T-helper 1 cell (primary cell): ENCODE measurements at places on chromosomes 11 and 22.
A peak's percentile ranks its signal among the peaks of the same experiment; 100 is the strongest.

DNA sequence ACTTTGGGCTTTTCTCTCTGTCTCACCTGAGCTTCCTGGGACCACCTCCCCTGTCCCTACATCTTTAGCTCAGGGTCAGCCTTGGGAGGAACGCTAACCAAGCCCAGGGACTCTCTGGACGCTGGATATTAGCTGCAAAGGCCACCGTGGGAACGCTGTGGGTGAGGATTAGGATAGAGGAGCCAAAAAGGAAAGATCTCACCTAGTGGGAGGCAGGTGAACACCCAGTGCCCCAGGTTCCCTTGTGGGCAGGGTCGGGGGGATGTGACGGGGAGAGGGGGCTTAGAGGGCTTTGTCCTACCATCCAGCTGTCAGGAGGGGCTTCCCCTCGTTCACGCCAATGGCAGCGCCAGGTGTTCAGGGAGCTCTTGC is 50.2 kb downstream of the LINC01488 start:
- no peak for DNase-seq

- peak; percentile 43 for DNase-seq
Measured at GRCh38 chr11:102316346-102316904, 859 bp upstream of the BIRC3 start.

DNA sequence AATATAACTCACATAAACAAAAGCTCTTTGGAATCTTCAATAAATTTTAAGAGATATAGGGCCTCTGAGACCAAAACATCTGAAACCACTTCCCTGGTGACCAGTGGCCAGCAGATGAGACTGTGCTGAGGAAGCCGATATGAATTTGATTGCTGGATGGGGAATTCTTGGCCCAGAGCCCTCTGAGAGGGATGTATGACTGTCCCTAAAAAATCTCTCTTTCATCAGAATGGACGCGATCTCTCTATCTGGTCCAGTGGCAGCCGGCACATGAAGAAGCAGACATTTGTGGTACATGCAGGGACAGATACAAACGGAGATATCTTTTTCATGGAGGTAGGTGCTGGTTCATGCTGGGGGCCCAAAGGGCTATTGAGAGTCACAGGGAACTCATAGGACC is 37.5 kb downstream of the MYBPC3 start:
- no peak for DNase-seq

GRCh38 chr22:18954990-18955571 is 19.0 kb upstream of the PRODH start:
- DNase-seq, result no peak

GRCh38 chr11:111731821-111732220 is 34.4 kb downstream of the PPP2R1B start:
- DNase-seq, result no peak

- no peak for DNase-seq
Measured at GRCh38 chr11:90646706-90647105, 423.9 kb upstream of the CHORDC1 start.

DNA sequence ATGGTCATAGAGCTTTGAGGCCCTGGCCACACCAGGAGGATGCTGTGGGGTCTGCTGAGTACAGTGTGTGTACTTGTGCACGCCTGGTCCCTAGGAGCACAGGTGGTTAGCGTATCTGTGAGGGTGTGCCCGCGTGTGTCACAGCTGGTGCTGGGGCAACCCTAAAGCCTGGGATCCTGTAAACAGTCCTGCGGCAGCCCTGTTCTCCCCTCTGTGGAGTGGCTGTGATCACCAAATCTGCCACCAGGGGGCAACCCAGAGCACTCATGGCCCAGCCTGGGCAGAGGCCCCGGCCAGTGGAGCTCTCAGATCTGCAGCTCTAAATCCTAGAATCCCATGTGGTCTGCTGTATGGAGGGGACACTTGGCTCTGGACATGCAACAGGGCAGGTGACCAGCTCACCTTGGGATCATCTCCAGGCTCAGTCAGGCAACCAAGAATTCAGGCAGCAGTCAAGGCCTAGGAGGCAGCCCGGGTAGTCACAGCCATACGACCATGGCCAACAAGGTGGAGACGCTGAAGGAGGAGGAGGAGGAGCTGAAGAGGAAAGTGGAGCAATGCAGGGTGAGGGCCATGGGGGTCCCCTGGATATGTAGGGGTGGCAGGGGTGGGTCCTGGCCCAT is 3.9 kb downstream of the SH3BP1 start:
- peak; percentile 80 for DNase-seq

- no peak for DNase-seq
Measured at GRCh38 chr11:30789270-30789669, 203.1 kb upstream of the MPPED2 start.

- DNase-seq, result no peak
Measured at GRCh38 chr11:85800595-85801342, 10.2 kb downstream of the SYTL2 start.

DNA sequence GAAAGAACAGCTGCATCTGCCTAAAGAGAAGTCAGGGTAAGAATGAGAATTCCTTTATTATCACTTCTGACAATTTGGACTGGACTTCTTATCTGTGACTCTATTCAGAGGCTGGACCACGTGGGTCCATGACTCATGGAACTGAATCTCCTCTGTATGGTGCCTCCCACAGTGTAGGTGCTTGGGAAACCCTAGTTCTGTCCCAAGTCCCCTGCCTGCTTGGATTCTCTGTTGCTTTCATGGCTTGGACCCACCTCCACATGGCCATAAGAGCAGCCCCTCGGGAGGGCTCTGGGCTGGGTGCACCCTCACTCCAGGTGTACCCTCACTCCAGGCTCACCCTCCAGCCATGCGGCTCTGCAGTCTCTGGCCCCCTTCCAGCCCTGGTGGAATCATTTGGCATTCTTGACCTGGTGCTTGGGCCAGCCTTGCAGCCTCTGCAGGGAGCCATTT is 153.4 kb downstream of the CACNA1I start:
- DNase-seq, result no peak

DNA sequence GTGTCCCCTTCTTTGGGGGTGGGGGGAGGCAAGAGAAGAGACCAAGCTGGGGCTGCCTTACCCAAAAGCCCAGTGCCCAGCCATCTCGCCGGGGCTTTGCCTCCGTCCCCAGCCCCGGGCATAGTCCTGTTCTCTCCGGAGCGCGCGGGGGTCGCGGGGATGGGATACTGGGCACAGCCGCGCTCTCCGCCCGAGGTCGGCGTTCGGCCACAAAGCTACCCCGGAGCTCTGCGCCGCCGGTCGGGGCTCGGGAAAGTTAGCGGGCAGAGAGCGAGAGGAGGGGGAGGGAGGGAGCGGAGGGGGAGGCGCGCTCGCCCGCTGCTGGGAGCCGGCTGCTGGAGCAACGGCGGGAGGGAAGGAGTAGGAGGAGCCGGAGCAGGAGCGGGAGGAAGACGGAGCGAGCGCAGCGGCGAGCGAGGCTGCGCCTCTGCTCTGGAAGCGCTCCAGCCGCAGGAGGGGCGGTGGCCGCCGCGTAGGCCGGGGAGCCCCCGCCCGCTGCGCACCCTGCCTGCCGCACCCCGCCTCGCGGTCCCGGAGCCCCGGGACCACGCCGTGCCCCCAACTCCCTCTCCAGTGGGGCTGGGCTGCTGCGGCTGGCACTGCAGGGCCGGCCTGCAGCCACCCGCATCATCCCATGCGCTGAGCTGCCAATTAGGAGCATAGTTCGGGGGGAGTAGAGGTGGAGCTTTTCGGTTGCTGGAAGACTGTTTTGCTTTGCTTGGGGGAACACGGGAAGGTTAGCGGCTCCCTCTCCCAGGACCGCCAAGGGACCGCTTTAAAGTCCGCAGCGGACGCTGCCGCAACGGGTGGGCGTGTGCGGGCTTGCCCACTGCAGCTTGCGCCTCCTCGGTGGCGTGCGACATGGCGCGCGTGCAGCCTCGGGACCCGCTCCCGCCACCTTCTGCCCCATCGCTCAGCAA is at the start of gene SCN4B:
Gene SCN4B (minus strand): TSS at position 272 of the 920 bp plus-strand sequence. CDS start 150 bp downstream, at position 122.
- DNase-seq, result no peak

GRCh38 chr11:103108933-103109817 is at the start of gene DYNC2H1:
DYNC2H1 (plus strand) TSS chr11:103109426; CDS start chr11:103109575, 149 bp downstream.
- peak; percentile 72 for DNase-seq

DNA sequence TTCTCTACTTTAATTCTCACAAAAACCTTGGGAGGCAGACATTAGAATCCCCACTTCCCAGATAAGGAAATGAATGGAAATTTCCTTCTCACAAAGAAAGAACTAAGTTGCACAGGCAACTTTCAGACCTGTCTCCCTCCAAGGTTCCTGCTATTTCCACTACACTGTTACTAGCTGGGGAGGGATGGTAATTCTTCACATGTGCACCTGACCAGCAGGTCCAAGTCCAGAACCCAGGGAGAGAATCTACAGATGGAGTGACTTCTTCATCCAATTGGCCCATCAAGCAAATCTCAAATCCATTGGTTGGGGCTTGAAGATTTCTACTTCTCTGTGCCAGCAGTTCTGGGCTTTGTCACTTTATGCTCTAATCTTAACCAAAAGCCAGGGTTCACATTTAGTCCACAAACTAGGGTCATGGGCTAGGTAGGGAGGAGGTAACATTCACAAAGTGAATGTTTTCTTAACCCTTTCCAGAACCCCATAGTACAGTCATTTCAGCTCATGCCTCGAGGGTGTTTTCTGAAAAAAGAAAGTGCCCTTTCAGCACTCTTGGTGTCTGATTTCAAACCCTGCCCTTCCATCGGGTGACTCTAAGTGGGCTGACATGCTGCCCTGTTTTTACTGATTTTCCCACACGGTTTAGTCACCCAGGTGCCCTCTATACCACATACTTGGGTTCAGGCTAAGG is 2.7 kb downstream of the POU2AF1 start:
- DNase-seq, result no peak

DNA sequence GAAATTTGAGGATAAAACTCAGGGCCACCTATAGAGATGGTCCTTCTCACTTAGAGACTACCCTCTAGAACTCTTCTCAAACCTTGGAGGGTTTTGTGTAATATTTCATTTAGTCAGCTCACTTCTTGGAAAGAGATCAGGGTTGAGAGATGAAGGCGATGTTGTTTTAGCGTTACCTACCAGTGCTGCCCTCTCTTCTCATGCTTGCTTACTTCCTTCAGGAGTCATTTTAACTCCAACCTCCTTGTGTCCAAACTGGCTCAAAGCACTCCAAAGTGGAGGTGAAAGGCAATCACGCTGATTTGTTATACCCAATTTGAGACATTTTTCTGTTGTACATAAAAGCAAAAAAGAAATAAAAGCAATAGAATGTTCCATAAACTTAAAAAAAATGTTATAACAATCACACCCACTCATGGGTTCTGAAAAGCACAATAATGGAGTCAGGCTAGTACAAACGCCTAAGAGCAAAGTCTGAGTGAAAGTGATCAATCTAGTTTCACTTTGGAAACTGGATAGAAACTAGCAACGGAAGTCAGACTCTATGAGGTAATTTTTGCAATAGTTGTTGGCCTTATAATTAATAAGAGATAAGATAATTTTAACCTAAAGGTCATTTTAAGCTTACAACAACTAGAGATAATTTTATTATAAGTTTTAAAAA is 117.1 kb downstream of the MRTFA start:
- DNase-seq, result peak; percentile 68

DNA sequence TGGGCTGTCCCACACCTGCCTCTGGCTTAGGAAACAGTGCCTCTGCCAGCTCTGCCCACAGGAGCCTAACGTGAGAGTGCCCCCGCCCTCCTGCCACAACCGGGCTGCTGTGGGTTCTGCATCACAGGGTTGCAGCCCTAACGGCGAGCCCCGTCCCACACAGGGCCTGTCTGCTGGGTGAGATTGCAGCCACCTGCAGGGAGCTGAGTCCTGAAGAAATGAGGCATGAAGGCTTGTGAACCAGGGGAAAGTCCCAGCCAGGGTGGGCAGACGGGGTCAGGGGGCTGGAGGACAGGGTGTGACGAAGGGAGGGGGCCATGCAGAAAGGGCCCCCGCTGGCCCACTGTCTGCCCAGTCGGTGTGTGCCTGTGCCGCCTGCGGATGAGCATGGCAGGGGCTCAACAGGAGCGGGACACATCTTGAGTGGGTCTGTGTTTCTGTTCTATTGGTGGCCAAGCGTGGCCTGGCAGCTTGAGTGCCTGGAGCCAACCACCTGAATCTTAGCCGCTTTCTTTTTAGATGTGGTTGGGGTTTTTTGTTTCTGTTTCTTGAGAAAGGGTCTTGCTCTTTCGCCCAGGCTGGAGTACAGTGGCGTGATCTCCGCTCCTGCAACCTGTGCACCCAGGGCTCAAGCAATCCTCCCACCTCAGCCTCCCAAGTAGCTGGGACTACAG is 38.9 kb downstream of the CTTN start:
- no peak for DNase-seq

DNA sequence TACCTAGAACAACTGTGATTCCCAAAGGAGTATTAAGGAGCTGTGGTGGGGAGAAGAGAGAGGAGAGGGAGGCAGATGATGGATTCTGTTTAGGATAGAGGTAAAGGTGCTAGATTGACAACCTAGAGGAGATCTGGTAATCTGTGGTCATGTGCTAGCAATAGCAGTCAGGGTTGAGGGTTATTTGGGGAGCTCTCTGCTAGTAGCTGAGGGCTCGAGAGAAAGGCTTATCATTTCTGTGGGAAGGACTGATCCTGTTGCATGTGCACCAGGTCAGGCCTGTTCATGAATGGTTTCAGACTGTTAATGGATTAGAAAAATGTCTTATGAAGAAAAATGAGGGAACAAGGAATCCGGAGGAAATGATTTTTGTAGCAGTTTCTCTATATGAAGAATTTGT is 63.2 kb downstream of the MTMR3 start:
- DNase-seq, result no peak

- no peak for DNase-seq
Measured at GRCh38 chr11:6410695-6411430, 8.0 kb downstream of the APBB1 start.

DNA sequence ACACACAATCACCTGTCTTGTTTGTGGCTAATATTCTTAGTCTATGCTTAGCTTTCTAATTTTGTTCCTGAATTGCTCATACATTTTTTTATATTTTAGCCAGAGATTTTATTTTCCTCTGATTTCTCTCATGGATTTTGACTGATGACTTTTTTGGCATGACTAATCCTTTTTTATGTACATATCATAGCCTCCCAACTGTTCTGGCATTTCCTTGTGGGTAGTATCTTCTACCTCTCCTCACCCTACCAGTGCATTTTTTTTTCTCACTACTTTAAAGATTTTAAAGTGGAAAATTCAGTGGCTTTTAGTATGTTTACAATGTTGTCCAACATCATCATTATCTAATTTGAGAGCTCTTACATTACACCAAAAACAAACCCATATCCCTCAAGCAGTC is 84.4 kb upstream of the TENM4 start:
- DNase-seq, result no peak

DNA sequence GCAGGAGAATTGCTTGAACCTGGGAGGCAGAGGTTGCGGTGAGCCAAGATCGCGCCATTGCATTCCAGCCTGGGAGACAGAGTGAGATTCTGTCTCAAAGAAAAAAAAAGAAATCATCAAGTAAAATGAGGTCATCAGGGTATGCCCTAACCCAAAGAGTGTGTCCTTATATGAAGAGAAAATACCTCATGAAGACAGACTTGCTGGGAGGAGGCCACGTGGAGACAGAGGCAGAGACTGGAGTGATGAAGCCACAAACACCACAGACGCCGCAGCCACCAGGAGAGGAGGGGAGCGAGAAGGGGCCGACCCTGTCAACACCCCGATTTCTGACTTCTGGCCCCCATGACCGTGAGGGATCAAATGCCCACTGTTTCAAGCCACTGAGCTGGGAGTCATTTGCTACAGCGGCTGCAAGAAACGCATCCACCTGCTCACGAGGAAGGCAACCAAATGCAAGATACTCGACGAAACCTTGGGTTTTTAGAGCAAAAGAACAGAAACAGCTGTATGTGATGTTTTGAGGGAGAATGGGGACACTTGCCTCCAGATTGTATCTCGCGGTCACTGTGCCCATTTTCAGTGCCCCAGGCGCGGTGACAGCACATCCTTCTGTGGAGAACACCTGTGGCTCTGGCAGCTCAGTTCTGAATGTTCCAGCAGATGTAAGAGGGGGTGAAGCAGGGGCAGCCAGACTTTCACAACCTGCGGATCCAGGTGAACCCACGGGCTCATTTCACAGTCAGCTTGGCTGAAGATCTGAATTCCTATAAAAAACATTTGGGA is 1317.2 kb downstream of the TBC1D22A start:
- DNase-seq, result no peak
